Activated CD8-positive, alpha-beta memory T cell treated with anti-CD3 and anti-CD28 coated beads, Interleukin-2, amount 50 U/mL, for 48 hours (primary cell): ENCODE measurements at places on chromosomes 16 and 17.
A peak's percentile ranks its signal among the peaks of the same experiment; 100 is the strongest.

DNA sequence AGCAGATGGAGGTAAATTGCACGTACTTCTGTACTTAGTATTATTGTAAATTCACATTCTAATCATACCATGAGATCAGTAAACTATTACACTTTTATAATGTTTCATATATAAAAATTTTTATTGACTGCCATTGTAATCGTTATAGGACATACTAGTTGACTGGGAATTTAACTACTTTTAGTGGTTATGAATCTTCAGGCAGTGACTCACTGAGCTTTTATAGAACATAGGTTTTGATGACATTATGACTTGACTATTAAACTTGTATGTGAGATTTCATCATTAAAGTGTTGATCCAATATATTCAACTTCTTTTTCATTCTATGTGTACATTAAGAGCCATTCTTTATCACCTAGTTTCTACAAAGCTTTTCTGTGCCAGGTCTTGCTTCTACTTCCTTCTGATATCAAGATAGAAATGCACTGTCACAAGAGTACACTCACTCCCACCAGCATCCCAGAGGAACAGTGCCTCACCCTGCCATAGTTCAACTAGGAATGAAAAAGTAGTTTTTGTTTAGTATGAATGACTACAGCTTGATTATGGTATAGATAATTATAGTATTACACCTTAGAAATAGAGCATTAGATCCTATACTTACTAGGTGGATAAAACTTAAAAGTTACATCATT lies 142.4 kb upstream of the RBL2 start:
- DNase-seq: no peak

- DNase-seq: no peak
Measured at GRCh38 chr17:27356091-27356705, 62.3 kb downstream of the WSB1 start.

- no peak for DNase-seq
Measured at GRCh38 chr16:51907680-51908079, 639.3 kb downstream of the TOX3 start.

GRCh38 chr17:78767806-78768205 lies 14.3 kb downstream of the CYTH1 start:
- DNase-seq: no peak

DNA sequence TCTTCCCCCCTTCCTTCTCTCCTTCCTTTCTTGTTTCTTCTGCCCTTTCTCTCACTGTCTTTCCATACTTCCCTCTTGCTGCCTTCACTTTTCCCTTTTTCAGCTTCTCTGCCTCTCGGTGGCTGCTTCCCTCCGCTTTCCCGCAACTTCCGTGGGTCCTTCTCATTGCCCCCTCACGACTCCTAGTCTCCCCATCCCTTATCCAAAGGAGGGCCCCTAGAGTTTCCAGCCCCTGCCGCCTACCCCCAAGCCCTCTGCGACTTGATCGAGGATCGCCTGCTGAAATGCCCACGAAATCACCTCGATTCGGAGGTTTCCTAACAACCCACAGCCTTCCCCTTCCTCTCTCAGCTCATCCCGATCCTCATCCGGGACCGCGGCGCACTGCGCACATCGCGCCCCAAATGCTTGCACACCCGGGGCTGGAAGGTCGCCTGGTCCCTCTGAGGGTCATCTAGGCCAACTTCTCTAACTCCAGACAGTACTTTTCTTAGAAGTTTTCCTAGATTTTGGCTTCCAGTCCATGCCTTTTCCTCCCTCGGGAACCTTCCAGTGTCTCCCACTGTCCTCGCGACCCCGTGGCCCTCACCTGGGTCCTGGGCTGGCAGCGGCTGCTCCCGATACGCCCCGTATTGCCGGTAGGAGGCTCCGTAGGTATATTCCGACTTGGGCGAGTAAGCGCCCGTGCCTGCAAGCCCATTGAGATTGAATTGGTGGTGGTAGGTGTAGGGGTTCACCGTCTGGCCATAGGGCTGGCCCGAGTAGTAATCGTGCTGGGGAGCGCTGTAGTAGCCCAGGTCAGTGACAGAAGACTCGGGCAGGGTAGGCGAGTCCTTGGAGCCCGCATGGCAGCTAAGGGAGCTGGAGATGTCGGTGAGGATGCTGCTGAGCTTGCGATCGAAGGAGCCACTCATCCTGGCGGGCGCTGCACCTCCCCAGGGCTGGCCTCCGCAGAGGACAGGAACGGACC lies 654 bp downstream of the DLX3 start:
- peak; percentile 67 for DNase-seq

DNA sequence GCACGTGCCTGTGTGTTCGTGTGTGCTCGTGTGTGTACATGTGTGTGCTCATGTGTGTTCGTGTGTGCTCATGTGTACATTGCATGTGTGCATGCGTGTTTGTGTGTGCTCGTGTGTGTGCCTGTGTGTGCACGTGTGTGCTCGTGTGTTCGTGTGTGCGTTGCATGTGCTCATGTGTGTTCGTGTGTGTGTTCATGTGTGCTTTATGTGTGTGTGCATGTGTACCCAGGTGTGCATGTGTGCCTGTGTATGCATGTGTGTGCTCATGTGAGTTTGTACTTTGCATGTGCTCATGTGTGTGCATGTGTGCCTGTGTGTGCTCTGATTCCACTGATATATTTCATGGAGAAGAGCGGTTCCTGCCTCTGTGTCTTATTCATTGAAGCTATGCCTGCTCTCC lies 265.5 kb downstream of the FOXL1 start:
- no peak for DNase-seq

DNA sequence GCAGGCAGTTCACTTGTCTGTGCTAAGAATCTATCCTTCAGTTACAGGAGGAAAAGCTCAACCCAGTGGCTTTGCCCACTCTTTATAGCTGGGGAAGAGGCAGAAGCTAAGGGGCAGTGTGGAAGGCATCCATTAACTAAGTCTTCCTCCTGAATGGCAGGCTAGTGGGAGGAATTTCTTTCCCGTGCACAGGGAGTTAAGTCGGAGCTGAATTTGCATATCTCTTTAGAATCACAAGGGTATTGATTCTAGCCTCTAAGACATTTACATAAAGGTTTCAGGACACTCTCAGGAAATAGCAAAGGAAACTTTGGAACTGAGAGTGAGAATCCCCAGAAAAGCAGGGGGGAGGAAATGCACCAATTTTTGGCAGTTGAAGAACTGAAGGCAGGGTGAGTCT lies 245.6 kb downstream of the CA10 start:
- no peak for DNase-seq

DNA sequence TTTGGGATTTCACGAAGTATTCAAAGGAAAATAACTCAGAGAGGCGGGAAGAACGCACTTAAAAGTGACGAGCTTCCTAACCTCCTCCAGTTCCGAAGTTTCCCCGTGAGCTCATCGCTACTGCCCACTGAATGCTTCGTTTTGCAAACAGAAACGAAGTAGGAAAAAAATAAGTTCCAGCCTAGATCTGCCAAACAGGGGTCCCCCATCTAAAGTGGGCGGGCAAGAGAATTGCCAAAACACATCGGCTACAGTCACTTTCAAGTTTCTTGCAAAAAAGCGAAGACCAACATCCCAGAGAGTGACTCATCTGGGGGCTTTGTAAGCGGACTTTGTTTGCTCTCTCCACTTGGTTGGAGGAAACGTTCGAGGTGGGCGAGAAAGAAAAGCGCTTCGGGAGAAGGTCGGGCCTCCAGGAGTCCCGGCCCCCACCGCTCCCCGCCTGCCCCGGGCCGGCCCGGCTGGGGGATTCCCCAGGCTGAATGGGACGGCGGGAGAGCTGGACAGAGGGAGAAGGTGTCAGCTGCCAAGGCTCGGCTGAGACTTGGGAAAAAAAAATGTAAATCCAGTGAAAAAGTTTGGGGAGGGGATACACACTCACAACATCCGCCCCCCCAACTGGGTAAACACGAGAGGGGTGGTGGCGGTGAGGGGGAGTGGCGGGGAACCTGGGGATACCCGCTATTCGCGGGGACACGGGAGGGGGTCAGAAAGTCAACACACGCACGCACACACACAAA lies 1.0 kb downstream of the VEZF1 start:
- DNase-seq: peak; percentile 72

- no peak for DNase-seq
Measured at GRCh38 chr16:1458977-1459341, 14.6 kb upstream of the CCDC154 start.
